ENCODE measurements at places on chromosomes 7 and 10.

GRCh38 chr7:150373049-150373801, 4.6 kb downstream of the REPIN1 start:
- DNase-seq: no peak

GRCh38 chr10:96999987-97000386, 167.9 kb downstream of the LCOR start:
- DNase-seq: no peak

GRCh38 chr10:104521901-104522694, 119.0 kb upstream of the SORCS3 start:
- no peak for DNase-seq

DNA sequence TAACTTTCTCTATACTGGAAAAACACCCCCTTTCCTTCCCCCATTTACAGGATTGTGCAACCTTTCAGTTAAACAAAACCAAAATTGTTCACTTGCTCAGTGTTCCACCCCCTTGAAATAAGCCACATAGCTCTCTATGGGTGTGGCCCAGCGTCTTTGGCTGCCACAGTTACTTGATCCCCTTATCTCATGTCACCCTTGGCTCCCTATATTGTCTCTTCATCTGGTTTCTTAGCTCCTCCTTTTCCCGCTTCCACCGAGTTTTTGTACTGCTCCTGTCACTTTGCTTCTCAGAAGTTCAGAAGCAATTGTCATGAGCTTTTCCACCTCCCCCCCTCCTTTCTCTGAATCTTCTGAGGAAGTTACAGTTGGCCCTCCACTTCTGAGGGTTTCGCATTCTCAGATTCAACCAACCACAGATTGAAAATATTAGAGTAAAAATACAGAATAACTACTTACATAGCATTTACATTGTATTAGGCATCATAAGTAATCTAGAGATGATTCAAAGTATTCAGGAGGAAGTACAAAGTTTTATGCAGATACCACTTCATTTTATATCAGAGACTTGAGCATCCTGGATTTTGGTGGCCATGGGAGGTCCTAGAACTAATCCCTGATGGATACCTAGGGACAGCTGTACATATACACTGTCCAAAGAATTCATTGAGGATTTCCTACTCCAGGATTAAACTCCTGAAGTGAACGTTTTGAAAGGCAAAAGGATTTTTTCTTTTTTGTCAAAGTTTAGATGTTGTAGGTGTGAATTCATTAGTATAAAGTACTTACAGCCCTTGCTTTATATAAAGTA, 60.4 kb downstream of the ADD3 start:
- peak; percentile 37 for DNase-seq

DNA sequence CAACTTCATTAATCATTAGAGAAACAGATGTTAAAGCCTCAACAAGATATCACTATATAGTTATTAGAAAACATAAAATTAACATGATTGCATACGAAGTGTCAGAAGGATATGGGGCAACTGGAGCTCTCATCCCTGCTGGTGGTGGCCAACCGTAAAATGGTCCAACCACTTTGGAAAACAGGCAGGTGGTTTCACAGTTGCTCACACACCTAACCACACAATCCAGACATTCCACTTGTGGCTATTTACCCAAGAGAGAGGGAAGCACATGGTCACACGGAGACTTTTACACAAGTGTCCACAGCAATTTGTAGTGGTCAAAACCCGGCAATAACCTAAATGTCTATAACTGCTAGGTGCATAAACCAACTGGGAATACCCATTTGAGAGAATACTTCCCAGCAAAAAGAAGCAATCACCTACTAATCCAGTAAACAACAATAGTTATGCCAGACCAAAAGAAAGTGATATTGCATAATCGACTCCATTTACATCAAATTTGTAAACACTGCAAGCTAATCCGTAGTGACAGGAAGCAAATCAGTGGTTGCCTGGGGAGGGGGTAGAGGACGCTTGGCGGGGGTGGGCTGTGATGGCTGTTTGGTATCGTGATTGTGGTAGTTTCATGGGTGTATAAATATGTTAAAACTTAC, 91.8 kb downstream of the LARP4B start:
- DNase-seq: no peak

DNA sequence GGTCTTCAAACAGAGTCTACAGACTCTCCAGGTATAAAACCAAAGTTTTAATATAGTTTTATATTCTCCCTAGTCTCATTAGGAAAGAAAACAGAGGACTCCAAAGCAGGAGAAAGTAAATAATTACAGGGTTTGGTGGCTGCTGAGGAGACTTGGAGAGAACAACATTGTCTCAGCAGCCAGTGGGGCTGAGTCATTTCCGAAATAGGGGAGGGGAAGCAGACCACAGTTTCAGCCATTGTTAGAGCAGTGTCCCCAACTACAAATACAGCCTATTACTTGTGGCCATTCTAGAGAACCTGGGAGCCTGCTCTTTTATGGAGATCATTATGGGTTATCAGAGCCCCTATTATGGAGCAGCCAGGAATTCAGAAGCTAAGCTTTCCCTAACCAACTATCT, 44.2 kb upstream of the A1CF start:
- DNase-seq: no peak

GRCh38 chr10:49521062-49521461, 17.9 kb downstream of the ERCC6 start:
- DNase-seq: no peak
